Stimulated activated CD8-positive, alpha-beta memory T cell treated with anti-CD3 and anti-CD28 coated beads, Interleukin-15, amount 100 ng/mL, for 1 hour (primary cell): ENCODE measurements at places on chromosomes 4 and X.

- DNase-seq, result no peak
These were observed 122.4 kb upstream of the LEF1 start for GRCh38 chr4:108291137-108291536.

- no peak for DNase-seq
These were observed 51.4 kb upstream of the GABRA2 start for GRCh38 chr4:46441136-46441859.

DNA sequence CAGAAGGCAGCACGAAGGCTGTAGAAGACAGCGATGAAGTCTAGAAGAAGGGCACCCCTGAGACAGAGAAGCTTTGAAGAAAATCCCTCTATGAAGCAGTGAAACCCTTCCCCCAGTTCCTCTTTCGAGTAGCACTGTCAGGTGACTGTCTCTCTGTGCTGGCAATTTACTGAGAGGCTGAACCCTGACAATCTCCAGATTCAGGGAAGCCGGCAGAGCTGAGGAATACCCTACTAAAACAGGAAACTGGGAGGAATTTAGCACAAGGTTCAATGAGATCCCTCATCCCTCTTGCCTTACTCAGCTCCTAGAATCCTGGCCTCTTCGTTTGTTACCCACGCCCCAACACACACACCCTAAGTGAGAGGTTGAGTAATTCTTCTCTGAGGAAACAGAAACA is 239.7 kb upstream of the NOCT start:
- no peak for DNase-seq

DNA sequence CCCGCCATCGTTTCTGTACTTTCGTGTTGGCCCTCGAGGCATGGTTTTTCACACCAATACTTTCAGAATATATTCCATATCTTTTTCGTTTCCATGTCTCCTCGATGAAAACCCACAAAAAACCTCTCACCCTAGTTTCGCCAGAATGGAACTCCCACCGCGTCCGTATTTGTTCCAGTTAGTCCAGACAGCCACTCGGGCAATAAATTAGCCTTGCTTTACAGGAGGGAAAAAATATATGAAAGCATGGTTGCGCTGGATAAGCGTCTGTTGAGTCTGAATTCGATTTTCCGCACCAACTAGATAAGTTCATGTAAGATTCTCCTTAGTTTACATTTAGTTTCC is 550 bp upstream of the CHM start:
- DNase-seq, result no peak

DNA sequence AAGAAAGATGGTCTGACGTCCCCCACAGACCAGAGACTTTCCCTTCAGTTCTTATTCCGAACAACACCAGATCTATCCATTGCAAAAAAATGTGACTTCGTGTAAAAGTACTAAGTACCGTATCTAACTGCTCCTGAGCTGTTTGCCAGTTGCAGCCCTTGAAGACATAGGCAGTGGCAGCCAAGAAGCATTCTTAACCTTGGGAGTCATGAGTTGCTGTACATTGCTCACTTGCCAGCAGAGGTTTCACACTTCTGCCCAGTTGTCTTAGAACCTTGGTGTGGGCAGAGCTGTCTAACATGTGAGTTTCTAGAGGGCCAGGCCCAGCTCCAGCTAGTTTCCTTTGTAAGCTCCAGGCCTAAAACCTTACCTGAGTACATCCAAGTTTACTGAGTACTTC is 10.5 kb upstream of the CHRDL1 start:
- DNase-seq, result no peak

GRCh38 chr4:54095110-54095825 is 4.7 kb upstream of the GSX2 start:
- no peak for DNase-seq

GRCh38 chrX:112874614-112875013 is 34.0 kb upstream of the AMOT start:
- DNase-seq, result no peak

DNA sequence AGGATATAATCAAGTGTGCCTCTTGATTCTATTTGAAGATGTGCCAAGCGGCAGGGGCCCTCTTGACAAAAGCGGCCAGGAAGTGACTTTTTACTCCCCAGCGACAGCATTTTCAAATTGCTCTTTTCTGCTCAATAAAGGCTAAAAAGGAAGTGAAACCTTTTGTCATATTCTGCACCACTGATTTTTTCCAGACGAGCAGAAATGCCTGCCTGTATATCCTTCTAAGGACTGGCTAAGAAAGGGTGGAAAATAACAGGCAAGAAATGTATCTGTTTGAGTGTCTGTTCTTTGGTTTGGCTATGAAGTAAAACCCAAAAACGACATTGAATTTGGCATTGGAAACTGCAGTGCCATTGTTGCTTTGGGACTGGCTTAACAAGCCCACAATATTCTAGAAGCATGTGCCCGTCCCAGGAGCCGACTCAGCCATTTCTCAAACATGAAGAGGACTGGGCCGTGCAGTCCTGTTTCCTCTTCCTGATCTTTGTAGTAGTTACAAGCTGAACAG is 25.4 kb downstream of the TMSB4X start:
- DNase-seq, result no peak

DNA sequence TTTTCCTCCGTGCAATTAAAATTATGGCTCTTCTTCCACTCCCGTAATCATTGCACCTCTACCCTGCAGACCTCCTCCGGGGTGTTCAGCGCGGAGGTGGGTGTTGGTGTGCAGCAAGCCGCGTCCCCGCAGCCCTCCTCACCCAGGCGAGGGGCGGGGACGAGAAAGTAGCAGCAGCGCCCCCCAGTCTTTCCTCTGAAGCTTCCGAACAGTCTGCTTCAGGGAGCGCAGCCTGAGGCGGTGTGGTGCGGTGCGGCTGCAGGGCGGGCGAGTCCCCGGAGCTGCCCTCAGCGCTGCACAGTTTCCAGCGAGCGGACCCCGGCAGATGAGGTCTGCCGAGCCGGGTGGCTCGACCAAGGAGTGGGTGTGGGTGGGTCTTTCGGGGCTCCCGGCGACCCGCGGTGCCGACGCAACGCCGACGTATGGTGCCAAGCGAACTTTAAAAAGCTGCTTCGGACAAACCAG is at the start of gene FRAS1:
Gene FRAS1 (plus strand): TSS at position 189 of the 465 bp plus-strand sequence. CDS start 687 bp downstream, outside the sequence.
- DNase-seq, result no peak

DNA sequence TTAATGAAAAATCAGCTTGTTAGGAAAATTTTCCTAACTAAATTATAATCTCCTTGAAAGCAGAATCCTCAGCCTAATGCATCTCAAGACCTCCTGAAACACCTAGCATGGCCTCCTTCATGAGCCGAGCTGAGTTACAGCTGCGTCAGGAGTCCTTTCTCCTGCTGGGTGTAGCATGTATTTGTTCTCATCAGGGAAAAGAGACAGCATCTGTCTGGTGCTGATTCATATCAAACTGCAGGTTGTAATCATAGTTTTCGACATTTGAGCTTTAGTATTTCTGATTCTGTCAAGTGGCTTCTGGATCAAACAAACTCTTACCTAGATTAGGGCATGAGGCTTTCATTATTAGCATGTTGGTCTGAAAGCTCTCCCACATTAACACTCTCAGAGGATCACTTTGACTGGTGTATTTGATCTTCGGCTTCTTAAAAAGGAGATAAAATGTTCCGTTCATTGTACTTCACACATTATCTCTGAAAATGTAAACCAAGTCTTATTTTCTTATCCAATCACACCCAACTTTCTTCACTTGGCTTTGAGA is 140.1 kb upstream of the FRG1 start:
- no peak for DNase-seq

DNA sequence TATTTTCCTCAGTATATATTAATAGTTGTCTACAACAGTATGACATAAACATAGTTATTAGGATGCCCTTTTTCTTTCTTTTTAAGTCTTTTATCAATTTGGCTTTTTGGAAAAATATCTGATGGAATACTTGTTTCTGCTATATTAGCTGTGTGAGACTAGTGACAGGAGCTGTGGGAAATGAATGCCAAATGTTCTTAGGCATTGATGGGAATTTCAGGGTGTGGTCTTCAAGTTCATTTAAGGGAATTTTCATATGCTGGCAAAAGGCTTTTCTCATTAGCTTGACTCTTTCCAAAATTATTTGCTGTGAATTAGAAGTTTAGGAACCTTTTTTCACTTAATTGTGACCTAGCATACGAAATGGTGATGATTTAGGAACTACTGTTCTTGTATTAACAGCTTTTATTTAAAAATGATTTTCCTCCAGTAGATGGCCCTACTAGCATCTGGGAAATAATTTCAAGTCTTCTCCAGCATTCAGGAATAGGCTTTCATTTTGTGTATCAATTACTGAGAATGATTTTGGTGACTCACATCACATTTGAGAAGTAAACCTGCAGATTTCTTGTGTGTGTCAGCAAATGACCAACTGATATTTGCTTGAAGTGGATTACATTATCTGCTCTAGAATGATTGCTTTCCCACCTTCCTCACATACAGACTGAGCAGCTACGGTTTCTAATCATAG is 70.9 kb downstream of the HTT start:
- DNase-seq, result no peak

DNA sequence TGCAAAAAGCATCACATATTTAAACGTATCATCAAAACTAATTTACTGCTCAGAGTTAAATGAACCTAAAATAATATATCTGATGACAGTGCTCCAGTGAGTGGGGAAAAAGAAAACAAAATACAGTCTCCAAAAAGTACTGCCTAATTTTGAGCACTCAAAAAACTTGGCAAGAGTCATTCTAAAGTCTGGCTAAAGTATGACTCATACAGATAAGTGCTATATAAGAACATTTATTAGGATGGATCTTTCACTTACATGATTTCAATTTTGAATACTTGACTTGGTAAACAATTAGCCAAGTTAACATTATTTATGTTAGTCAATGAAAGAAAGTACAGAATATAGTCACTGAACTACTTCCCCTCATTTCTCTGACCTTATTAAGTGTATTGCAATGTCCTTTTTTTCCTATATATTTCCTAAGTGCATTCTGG is 27.2 kb downstream of the FBXO8 start:
- DNase-seq, result no peak

- DNase-seq, result no peak
These were observed 685 bp upstream of the TNIP2 start for GRCh38 chr4:2756691-2757350.

GRCh38 chr4:112377594-112378242 is 80.5 kb downstream of the ALPK1 start:
- DNase-seq, result no peak

DNA sequence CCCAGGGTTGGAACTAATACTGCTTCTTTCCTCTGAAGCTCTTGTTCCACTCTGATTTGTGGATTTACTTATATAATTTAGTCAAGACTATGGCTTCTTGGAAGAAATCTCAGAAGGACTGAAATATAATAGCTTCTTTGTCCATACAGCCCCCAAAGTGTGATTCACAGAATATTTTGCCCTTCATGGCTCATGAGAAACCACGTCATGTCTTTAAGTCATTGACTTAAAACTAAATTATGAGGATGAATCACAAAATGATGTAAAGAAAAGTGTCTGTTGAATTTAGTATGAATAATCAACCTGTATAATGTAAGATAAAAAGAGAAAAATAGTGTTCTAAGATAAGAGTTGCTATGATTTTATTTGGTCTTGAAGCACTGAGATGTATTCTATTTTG is 43.3 kb upstream of the AGA start:
- DNase-seq, result no peak

DNA sequence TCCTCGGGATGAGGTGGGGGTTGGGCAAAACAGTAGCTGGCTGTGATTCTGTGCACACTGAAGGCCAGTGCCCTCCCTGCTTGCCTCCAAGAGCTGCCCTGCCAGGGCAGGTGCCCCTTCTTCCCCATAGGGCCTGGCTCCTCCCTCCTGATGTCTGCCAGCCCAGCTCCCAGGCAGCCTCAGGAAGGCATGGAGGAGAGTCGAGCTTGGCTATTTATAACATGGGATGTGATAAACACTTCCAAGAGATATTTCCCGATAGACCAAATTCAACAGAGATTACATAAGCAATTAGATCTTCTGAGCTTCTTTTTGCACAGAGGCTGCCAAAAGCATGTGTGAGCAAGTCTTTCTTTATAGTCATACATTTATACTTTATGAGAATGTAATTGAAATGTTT is 45.3 kb upstream of the PJA1 start:
- DNase-seq, result no peak

GRCh38 chr4:33625748-33626147 is 2618.6 kb downstream of the ARAP2 start:
- DNase-seq, result no peak

GRCh38 chrX:133660281-133660680 is 245.0 kb upstream of the GPC4 start:
- no peak for DNase-seq

DNA sequence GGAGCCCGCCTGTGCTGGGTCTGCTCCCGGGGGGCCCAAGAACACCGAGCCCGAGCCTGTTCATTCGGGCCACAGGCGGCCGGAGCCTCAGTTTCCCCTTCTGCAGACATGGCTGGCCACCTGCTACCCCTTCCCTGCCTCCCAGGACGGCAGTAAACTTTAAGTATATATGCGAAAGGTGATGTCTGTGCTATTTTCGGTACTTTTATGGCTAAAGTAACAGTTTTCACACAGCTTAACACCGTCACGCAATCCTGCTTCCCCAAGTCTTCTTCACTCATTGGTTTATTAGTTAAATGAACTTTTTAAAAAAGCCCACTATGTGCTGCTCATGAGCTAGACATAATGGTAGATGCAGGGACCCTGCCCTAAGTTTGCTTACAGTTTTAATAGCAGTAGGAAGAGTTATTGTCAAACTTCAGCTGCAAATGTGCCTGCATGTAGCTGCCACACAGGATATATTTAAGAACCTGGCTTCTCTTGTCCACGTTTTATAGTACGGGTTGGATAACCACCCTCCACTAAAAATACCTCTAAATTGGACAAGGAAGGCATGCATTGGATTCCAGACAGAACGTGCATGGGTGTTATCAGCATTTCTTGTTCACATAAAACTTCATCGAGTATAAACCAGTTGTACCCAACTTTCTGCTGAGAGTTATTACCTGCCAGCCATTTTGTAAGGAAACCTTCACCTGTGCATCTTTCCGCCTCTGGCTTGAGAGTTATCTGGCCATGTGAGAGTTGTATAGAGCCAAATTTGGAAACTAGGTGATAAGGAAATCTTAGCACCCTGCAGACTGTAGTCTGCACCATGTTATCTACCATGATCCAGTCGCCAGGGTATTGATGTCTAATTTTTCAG is 741 bp downstream of the ANAPC4 start:
- DNase-seq, result no peak

- DNase-seq, result no peak
These were observed 162.5 kb downstream of the SHROOM3 start for GRCh38 chr4:76597423-76597979.

GRCh38 chr4:187504974-187505797 is 490.4 kb upstream of the ZFP42 start:
- DNase-seq, result no peak

GRCh38 chr4:95537191-95537590 is 11.6 kb downstream of the UNC5C start:
- no peak for DNase-seq

GRCh38 chrX:567891-568290 is 62.7 kb upstream of the SHOX start:
- DNase-seq, result no peak

- no peak for DNase-seq
These were observed 55.9 kb upstream of the THOC2 start for GRCh38 chrX:123788744-123789143.

GRCh38 chr4:185018834-185019455 is 655 bp downstream of the HELT start:
- DNase-seq, result no peak

- no peak for DNase-seq
These were observed 17.7 kb downstream of the ACOX3 start for GRCh38 chr4:8422786-8423185.

GRCh38 chr4:155667568-155668511 is 1.2 kb downstream of the GUCY1A1 start:
- DNase-seq, result no peak

GRCh38 chr4:48332661-48333060 is 8.7 kb upstream of the SLAIN2 start:
- no peak for DNase-seq

- no peak for DNase-seq
These were observed 2.7 kb downstream of the CLRN2 start for GRCh38 chr4:17517664-17518063.

- DNase-seq, result no peak
These were observed 45.5 kb downstream of the FHIP1A start for GRCh38 chr4:151454513-151454912.
